ENCODE measurements at places on chromosomes 11 and 22.
A peak's percentile ranks its signal among the peaks of the same experiment; 100 is the strongest.

DNA sequence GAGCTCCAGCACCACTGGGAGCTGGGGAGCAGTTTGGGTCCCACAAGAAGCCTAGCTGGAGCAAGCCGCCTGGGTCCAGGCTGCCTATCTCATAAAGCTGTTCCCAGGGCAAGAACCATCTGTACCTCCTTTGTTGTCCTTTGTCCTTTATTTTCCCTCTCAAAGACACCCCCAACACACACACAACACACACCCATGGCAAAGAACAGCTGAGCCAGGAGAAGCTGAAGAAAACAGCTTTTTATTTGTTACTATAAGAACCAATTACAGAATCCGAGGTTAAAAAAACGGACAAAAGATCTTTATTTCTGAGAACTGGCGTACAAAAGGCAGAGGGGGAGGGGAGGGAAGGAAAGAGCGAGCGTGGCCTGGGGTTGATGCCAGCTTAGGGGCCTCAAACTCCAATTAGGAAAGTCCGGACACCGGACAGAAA lies 1.7 kb upstream of the TUT1 start:
- DNase-seq = no peak

DNA sequence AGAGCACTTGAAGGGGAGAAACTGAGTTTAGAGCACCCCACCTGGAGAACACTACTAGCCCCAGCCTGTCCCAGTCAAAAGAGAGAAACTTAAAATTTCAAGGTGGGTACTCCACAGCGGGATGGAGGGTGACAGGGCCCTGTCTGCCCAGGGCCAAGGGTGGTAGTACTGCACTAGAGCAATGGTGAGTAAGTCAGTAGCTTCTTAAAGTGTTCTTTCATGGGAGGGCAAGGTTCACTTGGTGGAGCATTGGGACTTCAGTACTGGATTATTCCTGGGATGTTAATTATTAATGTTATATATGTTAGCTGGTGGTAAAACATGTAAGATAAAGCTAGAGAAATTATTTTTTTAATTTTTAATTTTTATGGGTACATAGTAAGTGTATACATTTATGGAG lies 28.5 kb upstream of the AQP11 start:
- DNase-seq = no peak

GRCh38 chr11:115693002-115693401 lies 188.8 kb upstream of the CADM1 start:
- no peak for DNase-seq

GRCh38 chr11:134454146-134454690 lies 42.2 kb upstream of the B3GAT1 start:
- no peak for DNase-seq

- DNase-seq = no peak
Measured at GRCh38 chr11:31414338-31414737, 44.7 kb downstream of the DNAJC24 start.

DNA sequence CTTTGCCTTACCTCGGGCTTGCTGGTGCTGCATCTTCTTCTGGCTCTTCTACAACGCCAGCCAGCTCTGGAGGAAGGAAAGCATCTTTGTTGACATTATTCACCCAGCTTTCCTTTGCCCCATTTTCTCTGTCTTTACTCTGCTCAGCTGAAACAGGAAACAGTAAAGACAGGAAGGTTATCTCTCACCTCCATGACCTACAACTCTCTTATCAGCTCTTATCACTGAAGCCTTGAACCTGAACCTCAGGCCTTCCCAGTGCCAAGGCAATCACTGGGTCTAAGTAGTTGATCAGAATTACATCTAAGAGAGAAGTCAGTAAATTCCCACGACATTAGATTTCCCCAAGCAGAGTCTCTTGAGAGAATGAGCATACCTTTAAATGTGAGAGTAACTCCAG lies 59.6 kb upstream of the CCDC89 start:
- no peak for DNase-seq

GRCh38 chr22:23137905-23138561 lies 3.8 kb downstream of the RSPH14 start:
- DNase-seq = no peak

DNA sequence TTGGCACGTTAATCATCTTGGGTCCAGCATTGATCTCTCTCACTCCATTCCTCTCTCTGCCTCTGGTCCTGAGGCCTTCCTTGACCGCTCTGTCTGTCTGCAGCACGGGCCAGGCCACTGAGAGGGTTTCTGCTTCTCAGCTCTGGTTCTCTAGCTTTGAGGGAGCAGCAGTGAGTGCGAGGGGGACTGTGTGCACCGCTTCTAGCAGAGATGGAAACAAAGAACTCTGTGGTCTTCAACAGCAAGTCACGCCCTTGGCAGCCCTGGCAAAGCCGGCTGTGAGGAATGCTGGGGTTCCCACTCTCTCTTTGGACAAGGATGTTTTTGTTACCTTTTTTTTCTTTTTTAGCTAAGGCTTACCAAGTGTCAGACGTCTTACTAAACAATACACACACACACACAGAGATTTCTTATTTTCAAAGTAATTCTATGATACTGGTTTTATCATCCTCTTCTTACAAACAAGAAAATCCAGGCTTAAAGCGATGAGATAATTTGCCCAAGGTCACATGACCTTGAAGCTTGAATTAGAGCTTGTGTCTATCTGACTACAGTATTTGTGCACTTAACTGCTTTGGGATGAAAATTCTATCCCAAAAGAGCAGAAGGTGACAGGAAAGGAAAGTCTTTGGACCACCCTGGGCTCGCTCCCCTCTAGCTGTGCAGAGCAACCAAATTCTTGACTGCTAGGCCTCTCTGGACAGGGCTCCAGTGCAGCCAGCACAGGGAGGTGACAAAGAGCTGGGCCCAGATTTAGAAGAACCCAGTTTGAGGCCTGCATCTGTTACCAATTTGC lies 293.2 kb downstream of the NTM start:
- no peak for DNase-seq

GRCh38 chr11:73252577-73253191 lies 19.5 kb upstream of the P2RY6 start:
- DNase-seq = no peak

GRCh38 chr11:116502641-116503061 lies 270.1 kb downstream of the BUD13 start:
- no peak for DNase-seq

DNA sequence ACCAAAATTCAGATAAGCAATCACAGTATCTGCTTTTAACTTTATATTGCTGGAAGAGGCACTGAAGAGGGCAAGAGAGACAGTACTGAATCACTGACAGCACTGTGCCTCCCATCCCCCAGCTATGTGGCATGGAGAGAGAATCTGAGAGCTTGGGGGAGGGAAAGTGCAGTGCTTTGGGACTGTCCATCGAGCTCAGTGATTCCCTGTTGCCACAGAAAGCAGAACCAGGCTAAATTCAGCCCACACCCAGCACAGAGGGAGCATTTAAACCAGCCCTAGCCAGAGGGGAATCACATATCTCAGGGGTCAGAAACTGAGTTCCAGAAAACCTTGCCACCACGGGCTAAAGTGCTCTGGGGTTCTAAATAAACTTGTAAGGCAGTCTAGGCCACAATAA lies 44.3 kb downstream of the KCNQ1 start:
- no peak for DNase-seq

DNA sequence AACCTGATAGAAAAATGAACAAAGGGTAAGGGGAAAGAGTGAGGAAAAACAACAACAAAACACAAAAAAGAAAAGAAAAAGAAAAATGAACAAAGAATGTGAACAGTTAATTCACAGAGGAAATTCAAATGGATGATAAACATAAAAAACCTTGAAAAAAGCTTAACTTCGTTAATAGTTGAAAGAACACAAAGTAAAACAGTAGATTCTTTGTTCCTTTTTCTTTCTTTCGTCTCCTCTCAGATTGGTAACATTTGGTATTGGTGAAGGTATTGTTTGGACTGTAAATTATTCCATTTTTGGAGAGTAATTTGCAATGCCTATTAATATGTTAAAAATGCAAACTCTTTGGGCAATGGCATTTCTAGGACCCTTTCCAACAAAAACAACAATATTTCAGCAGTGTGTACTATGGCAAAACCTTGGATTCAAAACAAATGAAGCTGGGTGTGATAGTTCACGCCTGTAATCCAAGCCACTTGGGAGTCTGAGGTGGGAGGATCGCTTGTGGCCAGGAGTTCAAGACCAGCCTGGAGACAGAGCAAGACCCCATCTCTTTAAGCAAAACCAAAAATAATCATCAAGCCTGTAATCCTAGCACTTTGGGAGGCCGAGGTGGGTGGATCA lies 3.3 kb upstream of the BACE1 start:
- peak; percentile 25 for DNase-seq

- DNase-seq = no peak
Measured at GRCh38 chr22:17091851-17092250, 7.1 kb downstream of the IL17RA start.

DNA sequence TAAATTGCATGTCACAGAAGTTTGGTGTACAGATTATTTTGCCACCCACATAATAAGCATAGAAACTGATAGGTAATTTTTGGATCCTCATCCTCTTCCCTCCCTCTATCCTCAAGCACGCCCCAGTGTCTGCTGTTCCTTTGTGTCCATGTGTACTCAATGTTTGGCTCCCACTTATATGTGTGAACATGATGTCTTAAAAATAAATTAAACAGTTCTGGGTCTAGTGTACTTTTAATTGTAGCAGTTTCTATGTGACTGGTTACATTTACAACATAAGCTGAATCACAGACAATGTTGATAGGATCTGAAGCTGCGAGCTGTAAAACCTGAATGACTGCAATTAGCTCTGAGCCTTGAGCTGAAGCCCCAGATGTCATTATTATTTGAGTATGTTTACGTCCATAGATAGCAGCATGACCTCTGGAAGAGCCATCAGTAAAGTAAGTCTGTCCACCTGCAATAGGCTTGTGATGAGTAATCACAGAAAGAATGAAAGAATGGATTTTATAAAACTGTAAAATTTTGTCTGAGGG lies 29.7 kb downstream of the OR10A6 start:
- DNase-seq = no peak

DNA sequence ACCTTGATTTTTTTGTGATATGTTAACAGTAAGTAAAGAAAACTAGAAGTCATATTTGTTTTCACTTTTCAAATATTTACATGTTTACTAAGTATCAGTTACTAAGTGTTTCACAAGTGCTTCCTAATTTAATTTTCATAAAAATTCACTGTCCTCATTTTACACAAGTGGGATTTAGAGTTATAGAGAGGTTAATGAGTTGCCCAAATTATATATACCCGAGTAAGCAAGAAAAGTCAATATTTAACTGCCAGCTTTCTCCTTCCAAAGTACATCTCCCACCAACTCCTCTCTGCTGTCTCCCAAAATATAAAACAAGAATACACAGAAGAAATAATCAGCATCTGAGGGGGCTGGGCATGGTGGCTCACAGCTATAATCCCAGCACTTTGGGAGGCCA lies 896.7 kb upstream of the ANO3 start:
- no peak for DNase-seq
